ENCODE measurements at places on chromosomes 2 and 18.

DNA sequence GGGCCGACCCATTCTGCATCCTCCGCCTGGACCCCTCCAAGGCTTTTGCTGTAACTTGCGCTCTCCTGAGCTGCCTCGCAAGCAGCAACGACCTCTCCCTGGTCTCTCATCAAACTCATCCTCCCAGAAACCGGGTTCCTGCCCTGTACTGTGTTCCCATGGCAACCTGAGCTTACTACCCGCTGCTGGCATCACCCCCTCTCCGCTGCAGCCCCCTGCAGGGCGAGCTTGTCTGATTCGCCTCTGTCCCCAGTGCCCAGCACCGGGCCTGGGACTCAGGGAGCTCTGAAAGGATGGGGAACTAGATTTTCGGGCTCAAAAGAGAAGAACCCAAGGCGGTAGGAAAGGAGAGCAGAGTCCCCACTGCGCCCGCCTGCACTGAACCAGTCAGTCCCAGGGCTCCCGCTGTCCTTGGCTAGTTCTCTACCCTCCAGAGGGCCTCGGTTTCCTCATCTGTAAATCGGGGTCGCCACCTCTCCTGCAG is 463 bp downstream of the HS1BP3 start:
- no peak for DNase-seq

GRCh38 chr2:163752267-163752666 is 16.5 kb upstream of the FIGN start:
- no peak for DNase-seq

- no peak for DNase-seq
Observed at GRCh38 chr2:15799432-15799827, 140.9 kb upstream of the MYCN start.

- DNase-seq = no peak
Observed at GRCh38 chr2:241771286-241772062, 5.1 kb upstream of the GAL3ST2 start.

DNA sequence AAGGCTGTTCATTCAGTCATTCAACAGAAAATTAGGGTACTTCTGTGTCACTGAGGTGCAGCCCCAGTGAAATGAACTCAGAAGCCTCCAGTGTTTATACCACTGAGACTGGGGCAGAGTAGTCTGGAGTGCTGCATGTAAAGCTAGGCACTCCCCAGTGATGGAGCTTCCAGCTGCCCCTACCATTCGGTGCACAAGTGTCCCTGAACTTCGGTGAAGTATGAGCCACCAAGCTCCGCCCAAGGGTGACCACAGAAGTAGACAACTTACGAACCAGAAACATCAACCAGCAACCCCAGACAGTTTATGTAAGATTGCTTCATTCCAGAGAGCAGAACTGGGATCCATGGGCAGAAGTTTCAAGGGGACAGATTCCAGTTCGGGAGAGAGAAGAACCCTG is 70.6 kb upstream of the FOSL2 start:
- DNase-seq = no peak

- no peak for DNase-seq
Observed at GRCh38 chr2:132949108-132949507, 279.1 kb upstream of the LYPD1 start.

DNA sequence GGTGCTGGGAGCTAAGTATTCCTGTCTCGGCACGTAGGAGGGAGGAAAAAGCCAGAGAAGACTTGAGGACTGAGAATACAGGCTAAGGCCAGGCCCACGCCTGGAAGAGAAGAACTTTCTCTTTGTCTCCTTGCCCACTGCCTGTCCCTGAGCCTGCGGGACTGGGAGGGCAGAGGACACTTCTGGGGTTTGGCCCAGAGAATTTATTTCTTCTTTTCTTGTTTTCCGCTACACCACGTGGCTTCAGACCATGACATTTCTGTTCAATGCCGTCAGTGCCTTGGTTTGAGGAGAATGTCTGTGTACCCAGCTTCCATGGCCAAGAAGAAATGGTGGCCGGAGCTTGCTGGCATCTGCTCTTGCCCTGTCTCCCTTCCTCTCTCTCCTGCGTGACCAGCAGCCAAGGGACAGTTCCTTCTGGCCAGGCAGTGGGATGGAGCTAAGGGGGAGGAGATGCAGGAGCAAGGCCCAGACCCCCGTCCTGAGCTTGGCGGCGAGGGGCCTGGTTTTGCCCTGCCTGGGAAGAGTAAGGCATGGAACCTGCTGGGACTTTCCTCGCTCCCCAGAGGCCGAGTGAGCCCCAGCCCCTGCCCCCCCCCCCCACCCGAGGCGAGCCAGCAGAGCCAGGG is 140.3 kb downstream of the KLHL29 start:
- no peak for DNase-seq

GRCh38 chr2:236208019-236208926 is 40.1 kb upstream of the GBX2 start:
- no peak for DNase-seq

DNA sequence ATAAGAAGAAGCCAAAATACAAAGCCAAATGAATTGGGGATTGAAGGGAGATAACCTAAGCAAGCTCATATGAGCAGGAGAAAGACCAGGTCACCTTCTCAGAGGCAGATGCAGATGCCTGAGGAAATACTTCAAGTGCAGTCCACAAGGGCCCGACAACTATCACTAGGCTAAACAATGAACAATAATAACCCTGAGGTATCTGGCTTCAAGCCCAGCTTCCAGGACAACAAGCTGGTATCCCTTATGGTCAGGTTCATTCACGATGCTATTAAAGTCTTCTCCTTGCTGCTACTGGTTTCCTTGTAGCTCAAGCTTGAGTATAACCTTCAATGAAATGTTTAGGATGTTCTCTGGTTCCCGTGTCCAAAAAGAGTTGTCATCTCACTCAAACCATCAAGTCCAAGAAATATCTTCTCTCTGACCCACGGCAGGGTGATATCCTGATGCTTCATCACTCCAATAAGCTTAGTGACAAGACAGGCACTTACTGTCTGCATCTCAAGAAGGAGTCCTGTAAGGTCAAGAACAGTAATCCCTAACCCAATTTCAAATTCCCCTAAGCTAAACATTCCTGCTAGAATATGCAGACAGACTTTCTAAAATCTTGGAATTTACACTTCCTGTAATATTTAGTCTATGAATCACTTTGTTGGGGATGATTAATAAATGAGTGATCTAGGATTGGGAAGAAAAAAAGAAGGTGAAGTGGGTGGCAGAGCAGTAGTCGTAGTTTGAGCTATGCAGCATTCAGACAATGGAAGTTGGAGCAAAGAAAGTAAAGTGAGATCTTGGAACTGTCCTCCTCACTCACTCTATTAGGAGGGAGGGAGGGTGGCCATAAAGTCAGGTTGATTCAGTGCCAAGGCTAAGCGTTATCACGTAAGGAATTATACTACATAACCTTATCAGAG is 33.1 kb downstream of the CHN1 start:
- no peak for DNase-seq

DNA sequence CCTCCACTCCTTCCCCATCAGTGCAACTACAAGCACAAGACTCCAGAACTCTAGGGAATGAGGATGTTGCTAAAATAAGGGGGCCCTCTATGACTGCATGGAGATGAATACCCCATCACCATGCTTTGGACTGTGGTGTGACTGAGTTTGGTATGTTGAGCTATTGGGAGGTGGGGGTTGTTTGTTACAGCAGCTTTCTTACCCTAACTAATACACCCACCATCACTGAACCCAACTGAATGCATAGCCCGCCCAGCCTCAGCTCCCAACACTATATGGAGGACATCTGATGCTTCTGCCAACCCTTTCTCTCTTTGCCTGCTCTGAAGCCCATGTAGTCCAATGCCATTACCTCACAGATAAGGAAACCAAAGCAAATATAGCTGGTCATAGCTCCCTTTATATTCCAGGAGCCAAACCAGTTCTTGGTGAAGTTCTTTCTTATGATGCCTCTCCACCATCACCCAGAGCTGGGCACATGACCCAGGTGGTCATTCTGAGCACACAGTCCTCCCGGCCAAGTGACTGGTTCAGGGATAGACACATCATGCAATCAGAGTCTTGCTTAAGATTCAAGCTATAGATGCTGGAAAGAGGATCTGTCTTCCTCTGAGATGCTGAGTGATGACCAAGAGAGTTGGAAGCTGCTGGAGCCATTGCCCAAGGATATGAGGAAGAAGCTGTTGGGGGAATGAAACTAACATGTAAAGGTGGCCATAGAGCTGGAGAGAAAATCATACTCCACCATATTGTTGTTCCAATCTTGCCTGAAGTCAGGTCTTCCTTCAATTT is 155.6 kb upstream of the HAAO start:
- DNase-seq = no peak

DNA sequence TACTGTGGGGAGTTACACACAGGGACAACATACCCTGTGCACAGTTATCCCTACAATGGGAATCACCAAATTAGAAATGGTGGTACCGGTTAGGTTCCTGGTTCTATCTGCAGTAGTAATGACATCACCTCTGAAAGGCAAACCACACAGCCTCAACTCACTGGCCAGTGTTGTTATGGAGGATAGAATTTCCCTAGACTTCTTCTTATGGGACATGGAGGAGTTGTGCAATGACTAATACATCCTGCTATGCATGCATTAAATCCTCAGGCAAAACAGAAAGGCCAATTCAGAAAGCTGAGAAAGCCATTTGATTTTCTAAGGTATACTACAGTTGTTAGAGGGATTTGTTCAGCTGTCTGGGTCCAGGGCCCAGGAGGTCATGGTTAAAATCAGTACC is 439.3 kb downstream of the TMX3 start:
- no peak for DNase-seq

- no peak for DNase-seq
Observed at GRCh38 chr2:29130295-29130694, 15.1 kb downstream of the CLIP4 start.

DNA sequence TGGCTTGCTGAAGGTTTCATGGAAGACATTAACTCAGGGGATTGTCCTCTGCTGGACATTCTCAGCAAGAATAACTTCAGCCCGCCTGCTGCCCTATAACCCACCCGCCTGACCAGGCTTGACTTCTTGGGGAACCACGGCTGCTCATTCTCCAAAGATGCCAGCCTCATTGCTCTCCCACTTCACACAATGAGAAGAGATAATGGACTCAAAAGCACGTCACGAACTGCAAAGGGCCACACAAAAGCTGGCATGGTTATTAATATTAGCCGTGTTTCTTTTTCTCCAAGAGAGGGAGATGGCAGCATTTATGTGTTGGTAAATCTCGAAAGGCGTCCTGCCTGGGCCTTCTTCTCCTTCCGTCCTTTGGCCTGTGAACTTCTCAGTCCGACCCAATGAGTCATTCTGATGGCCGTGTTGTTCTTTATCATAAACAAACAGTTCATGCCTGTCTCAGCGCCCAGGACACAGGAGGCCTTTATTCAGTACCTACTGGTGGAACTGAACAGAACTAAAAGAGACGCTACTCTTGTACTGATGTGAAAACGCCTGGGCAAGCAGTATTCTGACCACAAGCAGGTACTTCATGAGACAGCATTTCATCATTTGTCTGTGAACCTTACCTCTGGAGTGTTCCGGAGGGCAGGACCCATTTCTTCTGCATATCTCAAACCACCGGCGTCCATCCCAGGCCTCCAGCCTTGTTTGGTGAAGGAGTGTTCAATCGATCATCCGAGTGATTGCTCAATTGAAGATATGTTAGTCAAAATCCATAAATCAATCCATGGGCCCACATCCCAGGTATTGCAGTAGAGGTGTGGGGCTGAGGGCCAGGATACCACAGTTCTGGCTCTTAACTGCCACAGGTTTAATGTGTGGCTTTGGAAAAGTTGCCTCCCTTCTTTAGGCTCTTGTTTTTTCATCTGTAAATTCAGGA is 25.1 kb upstream of the KLHL29 start:
- no peak for DNase-seq

Measured in GDM1 (cell line).